ENCODE measurements at places on chromosomes 5 and 9. TPM values are rescaled to one million over a fixed set of nuclear protein-coding genes. Genes with fewer than 3 reads are reported as not detected.

DNA sequence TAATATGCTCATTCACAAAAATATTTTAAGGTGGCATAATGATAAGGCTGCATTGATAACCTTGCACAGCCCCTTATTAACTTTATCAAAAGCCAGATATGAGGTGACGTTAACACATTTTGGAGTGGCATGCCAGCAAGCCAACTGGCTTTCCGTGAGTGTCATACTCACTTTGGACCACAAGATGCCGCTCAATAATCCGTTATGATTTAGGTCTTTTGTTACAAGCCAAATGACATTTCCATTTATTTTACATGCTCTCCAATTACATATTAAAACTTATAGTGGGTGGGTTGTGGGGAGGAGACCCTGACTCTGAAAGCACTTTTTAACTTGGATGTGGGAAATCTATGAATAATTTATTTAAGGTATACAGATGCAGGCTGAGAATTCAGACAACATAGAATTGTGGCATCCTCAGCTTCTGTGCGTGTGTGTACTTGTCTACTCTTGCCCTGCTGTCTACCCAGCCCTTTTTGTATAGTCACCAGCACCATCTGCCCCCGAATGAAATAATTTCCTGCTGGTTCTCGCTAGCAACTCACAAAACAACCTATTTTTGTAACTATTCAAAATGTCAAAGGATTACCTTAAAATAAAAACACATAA is 305.1 kb downstream of the PSAT1 start:
- H3K27ac ChIP-seq, result no peak overlapping the region
- no peaks in the 10 kb centered on the region for H3K27me3 ChIP-seq
- no peaks in the 10 kb centered on the region for H3K4me1 ChIP-seq
- no peaks in the 10 kb centered on the region for H3K36me3 ChIP-seq

Gene MEGF10
- not detected for total RNA-seq

Gene DNAH5
- 12.2 TPM for total RNA-seq

Gene NSUN2
- 41.9 TPM for total RNA-seq

GRCh38 chr5:123809594-123810221 is 297.7 kb downstream of the CSNK1G3 start:
- no peak overlapping the region for H3K27ac ChIP-seq
- H3K4me3 ChIP-seq, result no peak overlapping the region
- H3K36me3 ChIP-seq, result no peaks in the 10 kb centered on the region
- no peaks in the 10 kb centered on the region for H3K27me3 ChIP-seq
- peaks cover 25% of the 10 kb centered on the region for H3K4me1 ChIP-seq

DNA sequence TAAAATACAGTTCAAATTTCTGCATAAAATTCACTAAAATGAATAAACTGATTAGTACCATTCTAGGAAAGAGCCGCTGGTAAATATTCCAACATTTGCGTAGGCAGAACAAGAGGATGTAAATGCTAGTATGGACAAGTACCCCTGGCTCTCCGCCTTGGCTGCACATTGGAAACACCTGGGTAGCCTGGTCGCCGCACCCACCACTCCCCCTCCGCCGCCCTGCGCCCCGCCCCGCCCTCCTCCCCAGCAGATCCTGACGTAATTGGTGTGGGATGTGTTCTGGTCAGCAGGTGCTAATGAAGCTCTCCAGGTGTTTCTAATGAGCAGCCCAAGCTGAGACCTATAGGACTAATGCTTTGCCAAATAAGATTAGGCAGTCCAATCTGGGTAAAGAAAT is 225.7 kb downstream of the FRMD3 start:
- no peaks in the 10 kb centered on the region for H3K36me3 ChIP-seq
- peak; percentile 34 for DNase-seq
- H3K27ac ChIP-seq, result no peak overlapping the region

- peak overlapping the region; percentile 49 for H3K4me3 ChIP-seq
- no peaks in the 10 kb centered on the region for H3K36me3 ChIP-seq
- H3K27ac ChIP-seq, result peak overlapping the region; percentile 82
- peaks cover 21% of the 10 kb centered on the region for H3K4me1 ChIP-seq
- DNase-seq, result peak; percentile 59
Observed at GRCh38 chr9:35646153-35646532, 4.6 kb downstream of the SIT1 start.

All from upper lobe of left lung (tissue), 6 donors.